ENCODE measurements at places on chromosomes 1 and 21.

DNA sequence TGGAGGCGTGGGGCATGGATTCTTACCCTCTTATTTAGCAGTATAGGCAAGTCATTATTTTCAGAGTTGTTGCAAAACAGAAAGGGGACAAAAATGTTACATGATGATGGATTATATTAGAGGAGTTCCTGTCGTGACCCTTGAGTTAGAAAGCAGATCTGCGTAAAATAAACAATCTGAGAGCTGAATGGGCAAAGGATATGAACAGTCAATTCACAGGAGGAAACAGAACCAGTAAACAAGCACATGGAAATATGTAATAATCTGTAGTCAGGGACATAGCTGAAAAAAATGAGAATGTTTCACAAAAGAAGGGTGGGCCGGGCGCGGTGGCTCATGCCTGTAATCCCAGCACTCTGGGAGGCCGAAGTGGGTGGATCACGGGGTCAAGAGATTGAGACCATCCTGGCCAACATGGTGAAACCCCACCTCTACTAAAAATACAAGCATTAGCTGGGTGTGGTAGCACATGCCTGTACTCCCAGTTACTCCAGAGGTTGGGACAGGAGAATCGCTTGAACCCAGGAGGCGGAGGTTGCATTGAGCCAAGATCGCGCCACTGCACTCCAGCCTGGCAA, 20.9 kb downstream of the RCAN1 start:
- no peak for DNase-seq

DNA sequence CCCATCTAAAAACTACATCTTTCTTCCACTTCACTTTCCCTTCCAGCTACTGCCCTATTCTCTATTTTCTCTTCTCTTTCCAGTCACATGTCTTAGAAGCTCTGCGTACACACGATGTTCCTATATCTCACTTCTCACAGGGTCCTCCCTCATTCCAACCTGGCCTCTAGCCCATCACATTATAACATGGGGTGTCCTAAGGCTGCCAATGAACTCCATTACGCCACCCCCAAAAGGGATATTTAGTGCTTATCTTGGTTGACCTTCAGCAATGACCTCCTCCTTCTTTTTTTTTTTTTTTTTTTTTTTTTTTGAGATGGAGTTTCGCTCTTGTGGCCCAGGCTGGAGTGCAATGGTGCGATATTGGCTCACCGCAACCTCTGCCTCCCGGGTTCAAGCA, 38.2 kb upstream of the FAM89A start:
- DNase-seq = no peak

DNA sequence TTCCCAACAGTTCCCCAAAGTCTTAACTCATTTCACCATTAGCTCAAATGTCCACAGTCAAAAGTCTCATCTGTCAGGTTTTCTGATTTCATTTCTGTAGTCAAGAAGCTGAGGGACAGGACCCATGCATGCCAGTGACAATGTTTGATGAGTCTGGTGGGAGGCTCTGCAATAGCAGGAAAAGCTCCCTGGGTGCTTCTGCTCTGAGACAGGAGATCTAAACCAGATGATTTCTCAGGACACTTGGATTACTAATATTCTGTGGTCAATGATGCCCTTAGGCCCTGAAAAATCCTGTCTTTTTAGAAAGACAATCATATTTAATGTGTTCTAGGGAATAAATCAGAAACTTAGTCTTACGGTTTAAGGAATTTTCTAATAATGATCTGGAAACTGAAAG, 56.4 kb downstream of the PCBP3 start:
- DNase-seq = no peak

- no peak for DNase-seq
Observed at GRCh38 chr1:240232530-240232929, 140.8 kb downstream of the FMN2 start.

DNA sequence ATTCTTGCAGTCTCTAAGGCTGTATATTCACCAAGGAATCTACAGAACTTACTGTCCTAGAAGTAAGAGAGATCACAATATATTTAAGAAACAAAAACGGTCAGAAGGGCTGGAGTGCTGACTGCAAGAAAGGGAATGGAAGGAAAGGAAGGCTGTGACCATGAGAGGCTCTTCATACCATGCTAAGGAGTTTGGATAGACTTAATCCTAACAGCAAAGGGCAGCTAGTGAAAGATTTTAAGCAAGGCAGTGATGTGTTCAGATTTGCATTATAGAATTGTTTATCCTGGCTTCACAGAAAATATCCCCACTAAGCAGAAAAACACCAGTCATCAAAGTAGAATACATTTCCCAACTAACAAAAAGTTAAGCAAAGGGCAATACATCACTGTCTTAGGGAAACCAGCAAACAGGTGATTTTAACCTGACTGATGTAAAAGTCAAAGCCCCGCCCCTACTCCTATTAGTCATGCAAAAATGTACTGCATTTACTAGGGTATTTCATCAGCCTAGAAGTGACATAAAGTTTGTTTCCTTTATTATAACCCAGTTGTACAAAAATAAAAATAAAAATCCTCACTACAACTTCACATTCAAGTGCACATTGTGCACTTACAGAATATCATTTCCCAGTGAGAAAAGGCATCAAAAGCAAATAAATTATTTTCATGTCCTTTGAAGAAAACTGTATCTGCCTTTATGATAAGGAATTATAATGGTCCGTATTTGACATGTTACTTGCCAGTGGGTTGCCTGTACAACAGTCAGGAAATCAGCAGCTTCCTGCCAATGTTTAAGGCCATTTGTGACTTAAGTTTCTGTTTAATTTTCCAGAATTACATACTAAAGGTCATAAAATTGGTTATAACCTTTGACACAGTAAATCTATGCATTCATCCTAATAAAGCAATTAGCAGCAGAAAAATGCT, 17.2 kb downstream of the JAK1 start:
- no peak for DNase-seq

- DNase-seq = no peak
Observed at GRCh38 chr1:39409055-39409816, 82.2 kb upstream of the BMP8A start.

- no peak for DNase-seq
Observed at GRCh38 chr1:208682664-208683013, 438.5 kb upstream of the PLXNA2 start.

DNA sequence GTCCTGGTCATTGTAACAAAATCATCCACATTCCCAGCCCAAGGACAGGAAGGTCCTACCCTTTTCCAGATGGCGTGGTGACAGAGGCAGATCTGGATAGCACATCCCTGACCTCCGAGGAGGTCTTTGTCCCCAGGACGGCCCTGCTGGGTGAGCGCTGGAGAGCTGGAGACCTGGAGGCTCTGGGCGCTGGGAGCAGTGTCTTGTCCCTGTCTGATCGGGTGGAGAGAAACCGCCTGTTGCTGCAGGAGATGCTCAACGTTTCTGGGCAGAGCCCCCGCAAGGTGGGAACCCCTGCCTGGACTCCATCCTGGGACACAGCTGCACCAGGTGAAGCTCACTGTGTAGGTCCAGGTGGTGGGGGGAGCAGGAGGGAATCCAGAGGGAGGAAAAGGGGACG, 4.1 kb downstream of the KIAA1614 start:
- DNase-seq = no peak

- no peak for DNase-seq
Observed at GRCh38 chr1:88029899-88030298, 654.2 kb upstream of the PKN2 start.

DNA sequence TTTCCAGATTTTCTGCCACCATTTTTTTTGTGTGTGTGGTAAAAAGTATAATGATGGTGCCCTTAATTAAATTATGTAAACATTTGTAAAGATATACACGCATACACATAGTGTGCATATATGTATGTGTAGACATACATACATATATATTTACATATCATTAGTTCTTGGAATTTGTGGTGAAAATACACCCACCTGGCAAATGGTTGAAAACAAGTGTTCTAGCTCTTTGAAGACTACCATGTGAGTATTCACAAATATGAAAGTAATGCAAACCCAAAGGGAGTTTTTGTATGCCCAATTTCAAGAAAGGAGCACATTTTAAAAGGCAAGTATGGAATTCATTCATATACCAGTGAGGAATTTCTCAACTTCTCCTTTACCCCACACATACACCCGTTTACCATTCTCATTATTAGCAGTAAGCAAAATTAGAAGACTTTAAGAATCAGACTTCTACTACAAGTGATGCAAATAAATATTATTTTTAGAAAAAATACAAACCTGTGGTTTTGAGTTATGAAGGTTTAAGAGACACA, 8.0 kb downstream of the RABGAP1L start:
- no peak for DNase-seq

GRCh38 chr1:19960591-19960990, 18.8 kb downstream of the PLA2G2A start:
- DNase-seq = no peak

GRCh38 chr1:149848340-149849110, 50.8 kb upstream of the BOLA1 start:
- no peak for DNase-seq

- no peak for DNase-seq
Observed at GRCh38 chr21:28639737-28640136, 352.9 kb downstream of the LTN1 start.

GRCh38 chr1:43842175-43842498, 91.5 kb upstream of the ARTN start:
- DNase-seq = no peak

- DNase-seq = no peak
Observed at GRCh38 chr21:38496224-38496623, 2.1 kb downstream of the ERG start.

- no peak for DNase-seq
Observed at GRCh38 chr1:224563666-224564065, 52.5 kb upstream of the CNIH3 start.

- DNase-seq = no peak
Observed at GRCh38 chr1:228118040-228118439, 8.9 kb upstream of the MRPL55 start.

GRCh38 chr1:185463433-185463832, 146.4 kb upstream of the IVNS1ABP start:
- no peak for DNase-seq

GRCh38 chr1:116528329-116529083, 42.3 kb downstream of the CD58 start:
- no peak for DNase-seq

- no peak for DNase-seq
Observed at GRCh38 chr1:109668123-109668775, 392 bp downstream of the GSTM2 start.

GRCh38 chr1:220409771-220410595, 118.0 kb upstream of the MARK1 start:
- DNase-seq = no peak

All from esophagus squamous epithelium (tissue), 5 donors.